Activated T-helper 1 cell treated with Interleukin-2 at 50 U/mL for 16 hours (primary cell): ENCODE measurements at places on chromosomes 16 and 17.
A peak's percentile ranks its signal among the peaks of the same experiment; 100 is the strongest.

- no peak for DNase-seq
These were observed 397 bp downstream of the CDC42EP4 start for GRCh38 chr17:73311428-73311780.

DNA sequence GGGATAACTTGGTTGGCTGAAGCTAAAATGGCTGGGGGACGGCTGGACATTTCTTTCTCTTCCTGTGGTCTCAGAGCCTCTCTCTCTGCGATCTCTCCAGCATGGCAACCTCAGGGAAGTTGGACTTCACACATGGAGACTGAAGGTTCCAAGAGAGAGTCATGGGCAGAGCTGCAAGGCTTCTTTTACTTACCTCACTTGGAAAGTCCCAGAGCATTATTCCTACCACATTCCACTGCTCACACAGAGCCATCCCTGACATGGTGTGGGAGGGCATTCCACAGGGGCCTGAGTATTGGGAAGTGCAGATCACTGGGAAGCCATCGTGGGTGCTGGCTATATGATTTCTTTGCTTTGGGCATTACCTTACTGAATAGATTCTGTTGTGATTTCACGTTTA lies 9.8 kb upstream of the SLC6A2 start:
- no peak for DNase-seq

DNA sequence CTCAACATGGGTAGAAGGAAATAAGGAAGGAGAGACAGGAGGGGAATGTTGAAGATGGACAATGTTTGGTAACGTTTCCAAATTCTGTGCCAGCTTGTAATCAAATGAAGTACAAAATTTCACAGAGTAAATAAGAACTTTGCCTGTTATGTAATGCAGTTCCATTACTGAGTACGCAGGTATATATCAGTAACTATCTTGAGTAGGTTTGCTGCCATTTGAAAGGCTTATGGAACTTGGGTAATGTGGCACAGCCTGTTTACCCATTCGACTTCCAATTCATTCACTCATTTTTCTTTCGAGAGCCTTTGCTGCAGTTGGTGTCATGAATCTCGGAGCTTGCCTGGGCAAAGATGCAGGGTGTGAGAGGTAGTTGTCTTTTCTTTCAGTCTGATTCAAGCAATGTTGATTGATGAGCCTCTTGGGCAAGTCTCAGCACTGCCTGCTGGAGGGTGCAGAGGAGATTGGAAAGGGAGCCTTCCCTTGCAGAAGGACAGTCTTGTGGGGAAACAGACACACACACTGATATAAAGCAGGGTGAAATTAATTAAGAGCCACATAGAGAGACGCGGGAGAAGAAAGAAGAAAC lies 53.4 kb downstream of the ZNF18 start:
- DNase-seq: no peak

GRCh38 chr16:18841833-18842525 lies 40.6 kb upstream of the ARL6IP1 start:
- DNase-seq: no peak

- DNase-seq: no peak
These were observed 49.0 kb upstream of the HLF start for GRCh38 chr17:55215711-55216110.

- peak; percentile 43 for DNase-seq
These were observed 58.8 kb upstream of the GSE1 start for GRCh38 chr16:85554114-85554888.
